ENCODE measurements at places on chromosomes 7 and 10.

DNA sequence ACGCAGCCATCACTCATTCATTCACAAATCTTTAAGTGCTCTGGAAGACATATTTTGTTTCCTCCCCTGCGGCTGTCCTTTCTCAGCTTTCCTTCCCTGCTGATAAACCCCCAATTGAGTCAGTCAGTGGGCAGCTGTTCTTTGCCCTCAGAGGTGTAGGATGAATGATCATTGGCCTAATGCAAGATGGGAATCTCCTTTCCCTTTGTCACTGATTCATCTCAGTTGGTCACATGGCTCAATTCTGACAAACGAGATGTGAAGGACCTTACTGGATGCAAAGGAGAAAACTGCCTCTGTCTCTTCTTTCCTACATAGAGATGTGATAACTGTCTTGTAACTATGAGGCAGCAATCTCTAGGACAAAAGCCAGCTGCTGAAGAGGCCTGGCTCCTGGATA is 44.6 kb downstream of the COL28A1 start:
- no peak for DNase-seq
- no peaks in the 10 kb centered on the region for H3K4me1 ChIP-seq
- H3K27ac ChIP-seq: no peak overlapping the region
- H3K36me3 ChIP-seq: no peaks in the 10 kb centered on the region

- no peak overlapping the region for H3K4me3 ChIP-seq
- H3K27ac ChIP-seq: no peak overlapping the region
- H3K36me3 ChIP-seq: no peaks in the 10 kb centered on the region
- no peak for DNase-seq
- no peaks in the 10 kb centered on the region for H3K4me1 ChIP-seq
These were observed 24.9 kb downstream of the TFAM start for GRCh38 chr10:58409956-58410610.

DNA sequence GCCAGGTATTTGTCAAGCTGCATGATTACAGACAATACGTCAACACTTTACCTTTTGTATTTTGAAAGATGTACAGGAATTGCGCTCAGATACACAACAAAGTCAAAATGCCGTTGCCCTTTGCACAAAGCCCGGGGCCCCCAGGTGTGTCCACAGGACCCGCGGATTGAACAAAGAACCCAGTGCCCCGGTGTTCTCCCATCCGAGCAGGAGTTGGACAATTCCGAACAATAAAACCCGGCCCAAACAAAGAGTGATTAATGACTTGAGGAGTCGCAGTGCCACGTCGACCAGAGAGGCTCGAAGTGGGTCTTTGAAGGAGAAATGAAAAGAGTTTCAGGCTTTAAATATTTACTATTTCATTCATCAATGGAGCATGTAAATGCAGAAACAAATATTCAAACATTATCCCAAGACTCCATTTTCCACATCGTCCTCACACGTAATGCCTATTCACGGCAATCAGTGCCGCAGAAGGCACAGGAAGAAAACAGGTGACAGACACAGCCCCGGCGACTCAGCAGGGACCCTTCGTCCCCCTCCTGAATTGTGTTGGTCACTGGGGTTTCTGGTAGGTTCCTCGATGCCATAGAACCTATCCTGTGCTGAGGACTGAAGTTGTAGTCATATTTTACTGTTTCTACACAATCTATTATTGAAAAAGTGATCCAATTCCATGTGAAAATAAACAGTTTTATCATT is 70.9 kb upstream of the MGMT start:
- no peak overlapping the region for H3K4me3 ChIP-seq
- no peaks in the 10 kb centered on the region for H3K36me3 ChIP-seq
- H3K27ac ChIP-seq: no peak overlapping the region
- no peaks in the 10 kb centered on the region for H3K27me3 ChIP-seq
- no peak for DNase-seq

GRCh38 chr7:129123510-129123857 is 21.0 kb upstream of the TSPAN33 start:
- H3K4me3 ChIP-seq: no peak overlapping the region

GRCh38 chr10:11869219-11869618 is 46.1 kb downstream of the PROSER2 start:
- peaks cover 21% of the 10 kb centered on the region for H3K4me1 ChIP-seq
- H3K27me3 ChIP-seq: no peaks in the 10 kb centered on the region
- H3K4me3 ChIP-seq: no peak overlapping the region
- H3K36me3 ChIP-seq: no peaks in the 10 kb centered on the region
- no peak overlapping the region for H3K27ac ChIP-seq
- DNase-seq: no peak

DNA sequence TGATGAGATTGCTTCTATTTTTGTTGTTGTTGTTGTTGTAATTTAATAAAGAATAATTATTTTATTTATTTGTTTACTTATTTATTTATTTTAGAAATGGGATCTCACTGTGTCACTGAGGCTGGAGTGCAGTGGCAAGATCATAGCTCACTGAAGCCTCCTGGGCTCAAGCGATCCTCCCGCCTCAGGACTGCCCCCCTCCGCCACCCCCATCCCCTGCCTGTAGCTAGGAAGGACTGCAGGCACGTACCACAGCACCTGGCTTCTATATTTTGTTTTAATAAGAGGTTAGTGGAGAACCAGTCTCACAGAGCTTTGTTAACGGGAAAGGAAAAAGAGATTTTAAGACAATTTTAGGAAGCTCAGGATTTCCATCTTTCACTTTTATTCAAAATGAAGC is 19.5 kb upstream of the SMC3 start:
- peaks cover 4% of the 10 kb centered on the region for H3K4me1 ChIP-seq
- H3K27me3 ChIP-seq: peaks cover 4% of the 10 kb centered on the region
- no peak overlapping the region for H3K27ac ChIP-seq
- H3K36me3 ChIP-seq: no peaks in the 10 kb centered on the region
- no peak overlapping the region for H3K4me3 ChIP-seq
- DNase-seq: no peak

DNA sequence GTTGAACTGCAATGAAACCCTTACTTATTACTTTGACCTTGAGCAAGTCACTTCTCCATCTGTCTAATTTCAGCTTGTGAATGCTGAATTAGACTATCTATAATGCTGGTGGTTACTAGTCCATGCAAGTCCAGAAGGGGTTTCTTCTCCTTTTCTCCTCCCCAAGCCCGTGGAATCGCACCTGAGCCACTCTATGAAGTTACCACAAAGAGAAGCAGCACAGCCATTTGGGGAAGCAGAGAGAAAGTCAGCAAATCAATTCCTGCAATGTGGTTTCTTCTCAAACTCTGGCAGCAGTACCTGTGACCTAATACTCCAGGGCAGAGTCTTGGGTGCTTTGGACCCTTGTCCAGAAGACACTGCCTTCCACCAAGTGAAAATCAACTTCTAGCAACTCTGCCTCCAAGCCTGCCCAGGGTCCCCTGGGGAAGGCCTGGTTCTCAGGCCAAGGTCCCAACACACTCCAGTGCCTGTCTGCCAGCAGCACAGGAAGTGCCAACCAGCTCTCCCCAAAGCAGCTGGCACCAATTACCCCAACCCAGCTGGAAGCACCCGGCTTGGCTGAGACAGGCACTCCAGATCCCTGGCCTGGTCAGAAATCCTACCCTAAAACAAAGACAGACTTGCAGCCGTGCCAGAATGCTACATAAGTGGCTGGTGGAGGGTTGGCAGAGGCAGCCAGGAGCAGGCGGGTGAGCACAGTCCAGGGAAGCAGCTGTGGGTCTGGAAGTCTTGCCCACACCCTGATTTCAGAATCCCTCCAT is 200.3 kb downstream of the LSM5 start:
- no peaks in the 10 kb centered on the region for H3K4me1 ChIP-seq
- DNase-seq: no peak
- H3K27ac ChIP-seq: no peak overlapping the region
- no peaks in the 10 kb centered on the region for H3K36me3 ChIP-seq

DNA sequence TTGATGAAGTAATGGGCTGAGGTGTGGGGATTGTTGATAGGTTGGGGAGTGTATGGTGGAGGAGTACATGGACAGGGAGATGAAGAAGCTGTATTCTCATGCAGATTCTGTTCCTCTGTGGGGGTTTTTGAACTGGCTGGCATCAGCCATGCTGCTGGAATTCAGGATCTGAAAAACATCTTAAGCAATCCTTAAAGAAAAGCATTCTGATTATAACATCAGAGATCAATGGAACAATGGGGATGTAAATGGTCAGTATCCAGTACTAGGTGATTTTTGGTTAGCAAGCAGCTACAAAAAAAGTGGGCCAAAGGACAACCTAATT is 247.5 kb upstream of the GALNT17 start:
- H3K4me3 ChIP-seq: no peak overlapping the region
- H3K27me3 ChIP-seq: peaks cover 2% of the 10 kb centered on the region
- no peak overlapping the region for H3K27ac ChIP-seq

DNA sequence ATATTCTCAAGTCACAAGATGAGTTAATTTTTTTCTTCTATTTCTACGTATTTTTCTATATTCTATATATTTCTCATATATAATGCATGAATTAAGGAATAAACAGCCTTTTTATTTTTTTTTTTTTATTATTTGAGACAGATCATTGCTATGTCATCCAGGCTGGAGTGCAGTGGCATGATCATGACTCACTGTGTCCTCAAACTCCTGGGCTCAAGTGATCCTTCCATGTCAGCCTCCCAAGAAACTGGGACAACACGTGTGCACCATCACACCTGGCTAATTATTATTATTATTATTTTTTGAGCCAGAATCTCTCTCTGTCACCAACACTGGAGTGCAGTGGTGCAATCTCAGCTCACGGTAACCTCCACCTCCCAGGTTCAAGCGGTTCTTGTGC is 1.5 kb downstream of the CLDN12 start:
- peaks cover 12% of the 10 kb centered on the region for H3K27me3 ChIP-seq
- H3K27ac ChIP-seq: no peak overlapping the region
- peak overlapping the region; percentile 86 for H3K4me3 ChIP-seq
- H3K4me1 ChIP-seq: peaks cover 28% of the 10 kb centered on the region
- no peaks in the 10 kb centered on the region for H3K36me3 ChIP-seq
- DNase-seq: no peak

DNA sequence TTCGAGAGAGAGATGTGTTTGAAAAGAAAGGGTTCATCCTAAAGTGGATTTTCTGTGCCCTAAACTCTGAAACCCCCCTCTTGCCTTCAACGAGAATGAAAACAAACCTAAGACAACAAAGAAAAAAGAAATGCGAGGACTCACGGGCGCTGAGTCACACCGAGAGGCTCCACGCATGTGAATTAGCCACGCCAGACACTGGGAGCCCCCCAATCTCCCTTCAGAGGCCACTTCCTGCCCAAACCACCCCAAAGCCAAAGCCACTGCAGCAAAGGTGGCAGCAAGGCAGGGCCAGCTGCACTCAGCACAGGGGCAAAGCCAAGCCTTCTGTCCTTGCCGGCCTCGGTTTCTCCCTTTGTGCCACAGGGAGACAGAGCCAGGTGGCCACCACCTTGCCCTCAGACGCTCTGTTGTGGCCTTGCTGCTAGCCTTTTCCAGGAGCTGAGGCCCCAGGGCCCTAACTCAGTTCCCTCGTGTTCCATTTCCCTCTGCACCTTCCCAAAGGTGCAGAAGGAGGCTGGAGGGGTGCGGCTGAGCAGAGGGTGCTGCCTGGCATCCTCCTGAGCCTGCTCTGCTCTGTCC is 93.3 kb downstream of the FAM53B start:
- H3K4me1 ChIP-seq: peaks cover 98% of the 10 kb centered on the region
- peaks cover 55% of the 10 kb centered on the region for H3K27me3 ChIP-seq
- peak overlapping the region; percentile 100 for H3K27ac ChIP-seq
- H3K36me3 ChIP-seq: peaks cover 5% of the 10 kb centered on the region
- DNase-seq: peak; percentile 92

GRCh38 chr7:7188091-7188490 is 5.7 kb downstream of the C1GALT1 start:
- H3K27ac ChIP-seq: no peak overlapping the region
- H3K36me3 ChIP-seq: no peaks in the 10 kb centered on the region
- no peak overlapping the region for H3K4me3 ChIP-seq
- peaks cover 37% of the 10 kb centered on the region for H3K4me1 ChIP-seq
- peaks cover 2% of the 10 kb centered on the region for H3K27me3 ChIP-seq

- H3K36me3 ChIP-seq: no peaks in the 10 kb centered on the region
- no peaks in the 10 kb centered on the region for H3K4me1 ChIP-seq
- H3K4me3 ChIP-seq: no peak overlapping the region
- no peak for DNase-seq
- no peak overlapping the region for H3K27ac ChIP-seq
These were observed 268.3 kb upstream of the SHH start for GRCh38 chr7:156080596-156080995.

- DNase-seq: peak; percentile 80
- no peaks in the 10 kb centered on the region for H3K36me3 ChIP-seq
- peak overlapping the region; percentile 61 for H3K4me3 ChIP-seq
- H3K27ac ChIP-seq: no peak overlapping the region
These were observed 138.1 kb upstream of the CHST15 start for GRCh38 chr10:124231168-124232155.

GRCh38 chr7:69596723-69597277 is 1.5 kb upstream of the AUTS2 start:
- H3K27me3 ChIP-seq: peaks cover 13% of the 10 kb centered on the region
- peak overlapping the region; percentile 91 for H3K4me3 ChIP-seq
- no peaks in the 10 kb centered on the region for H3K36me3 ChIP-seq
- peak overlapping the region; percentile 82 for H3K27ac ChIP-seq
- no peak for DNase-seq
- peaks cover 6% of the 10 kb centered on the region for H3K4me1 ChIP-seq

- peaks cover 31% of the 10 kb centered on the region for H3K4me1 ChIP-seq
- H3K27me3 ChIP-seq: no peaks in the 10 kb centered on the region
- H3K36me3 ChIP-seq: no peaks in the 10 kb centered on the region
- peak; percentile 47 for DNase-seq
These were observed 40.1 kb downstream of the TET1 start for GRCh38 chr10:68600041-68600778.

All from immature natural killer cell (primary cell).